ENCODE measurements at places on chromosomes 6 and 20.

GRCh38 chr6:168164462-168165061 lies 85.5 kb upstream of the FRMD1 start:
- DNase-seq, result no peak

- no peak for DNase-seq
These were observed 74.0 kb upstream of the XRN2 start for GRCh38 chr20:21229163-21229562.

DNA sequence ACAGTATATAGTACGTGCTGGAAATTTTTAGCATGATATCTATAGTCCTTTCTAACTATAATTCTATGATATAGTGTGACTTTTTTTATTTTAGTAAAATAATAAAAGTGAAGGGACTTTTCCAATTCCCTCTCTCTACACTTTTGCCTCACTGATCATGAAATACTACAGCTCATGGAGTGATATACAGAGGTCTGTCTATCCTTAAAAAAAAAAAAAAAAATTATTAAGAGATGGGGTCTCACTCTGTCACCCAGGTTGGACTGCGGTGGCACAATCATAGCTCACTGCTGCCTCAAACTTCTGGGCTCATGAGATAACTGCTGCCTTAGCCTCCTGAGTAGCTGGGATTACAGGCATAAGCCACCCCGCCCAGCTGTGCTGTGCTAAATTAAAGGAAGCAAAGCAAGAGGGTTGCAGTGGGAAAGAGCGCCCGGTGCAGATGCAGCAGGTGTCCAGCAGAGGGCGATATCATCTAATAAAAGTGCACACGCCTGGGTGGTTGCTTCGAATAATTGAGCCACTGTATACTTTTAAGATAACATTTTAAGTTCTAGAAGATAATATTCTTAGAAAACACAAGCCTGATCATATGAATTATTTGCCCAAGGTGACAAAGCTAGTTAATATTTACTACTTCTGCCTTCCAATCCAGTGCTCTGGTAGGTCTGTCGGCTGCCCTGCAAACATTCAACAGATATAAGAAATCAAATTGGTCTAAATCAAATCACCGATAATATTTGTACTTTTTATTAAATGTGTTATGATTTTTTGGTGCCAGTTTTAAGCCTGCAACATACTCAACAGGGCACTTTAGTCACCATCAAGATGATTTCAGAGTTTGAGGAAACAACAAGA lies 94.9 kb upstream of the NT5E start:
- DNase-seq, result peak; percentile 81

DNA sequence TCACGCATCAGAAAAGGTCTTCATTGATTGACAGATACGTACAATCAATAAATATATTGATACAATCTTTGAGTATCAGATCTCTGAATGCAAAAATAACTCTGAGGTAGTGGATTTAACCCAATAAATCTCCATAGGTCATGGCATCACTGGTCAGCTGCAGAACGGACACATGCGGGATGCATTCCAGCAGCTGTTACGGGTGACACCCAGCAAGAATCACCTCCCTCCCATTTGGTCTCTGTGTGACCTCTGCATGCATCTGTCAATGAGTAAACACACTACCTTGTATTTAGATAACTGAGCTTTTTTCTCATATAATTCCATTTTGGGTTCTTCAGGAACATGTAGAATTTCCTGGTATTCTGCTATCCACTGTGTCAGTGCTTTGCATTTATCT lies 285.4 kb downstream of the SYNE1 start:
- DNase-seq, result no peak

DNA sequence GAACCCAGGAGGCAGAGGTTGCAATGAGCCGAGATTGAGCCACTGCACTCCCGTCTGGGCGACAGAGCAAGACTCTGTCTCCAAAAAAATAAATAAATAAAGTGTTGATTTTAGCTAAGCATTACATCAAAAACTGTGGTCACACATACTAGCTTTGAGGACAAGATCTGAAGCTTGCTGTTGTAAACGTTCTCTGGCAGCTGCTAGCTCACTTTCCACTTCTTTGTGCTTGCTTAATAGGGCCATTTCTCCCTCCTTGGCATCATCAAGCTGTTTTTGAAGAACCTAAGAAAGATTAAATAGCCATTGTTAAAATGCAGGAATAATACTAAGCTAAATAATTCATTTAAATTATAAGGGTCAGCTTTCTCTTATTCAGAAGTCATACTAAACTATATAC lies 55.7 kb downstream of the FAM184A start:
- no peak for DNase-seq

- DNase-seq, result no peak
These were observed 3.3 kb downstream of the VSX1 start for GRCh38 chr20:25078662-25079061.

GRCh38 chr20:49272654-49273053 lies 5.2 kb downstream of the ZNFX1 start:
- DNase-seq, result no peak
